ENCODE measurements at places on chromosomes 3 and 15.

- DNase-seq = no peak
Observed at GRCh38 chr3:119817583-119818363, 35.9 kb downstream of the NR1I2 start.

DNA sequence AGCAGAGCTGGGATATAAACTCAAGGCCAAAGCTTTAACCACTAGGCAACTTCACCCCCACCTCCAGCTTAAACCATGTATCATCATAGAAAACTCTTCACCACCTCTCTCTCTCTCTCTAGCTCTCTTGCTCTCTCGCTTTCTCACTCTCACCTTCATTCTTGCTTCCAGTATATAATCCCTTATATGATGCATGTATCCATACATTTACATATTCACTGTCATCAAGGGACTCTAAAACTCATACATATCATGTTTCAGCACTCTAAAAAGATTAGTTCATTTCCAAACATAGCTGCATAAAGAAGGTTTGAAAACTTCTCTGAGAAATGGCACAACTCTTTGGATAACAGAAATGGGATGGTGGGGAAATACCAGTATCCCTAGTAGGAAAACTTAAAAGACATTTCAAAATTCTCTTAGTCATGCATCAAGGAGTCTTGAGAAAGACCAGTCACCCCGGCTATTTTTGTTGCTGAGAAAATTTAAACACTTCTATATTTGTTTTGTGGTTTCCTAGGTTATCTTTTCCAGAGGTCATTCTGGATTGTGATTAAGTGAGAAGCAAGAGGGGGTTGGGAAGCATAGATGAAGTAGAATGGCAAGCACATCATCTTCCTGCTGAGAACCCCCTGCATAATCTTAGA lies 447.8 kb upstream of the THBS1 start:
- peak; percentile 56 for DNase-seq

GRCh38 chr15:51163843-51164242 lies 69.1 kb upstream of the TNFAIP8L3 start:
- no peak for DNase-seq

DNA sequence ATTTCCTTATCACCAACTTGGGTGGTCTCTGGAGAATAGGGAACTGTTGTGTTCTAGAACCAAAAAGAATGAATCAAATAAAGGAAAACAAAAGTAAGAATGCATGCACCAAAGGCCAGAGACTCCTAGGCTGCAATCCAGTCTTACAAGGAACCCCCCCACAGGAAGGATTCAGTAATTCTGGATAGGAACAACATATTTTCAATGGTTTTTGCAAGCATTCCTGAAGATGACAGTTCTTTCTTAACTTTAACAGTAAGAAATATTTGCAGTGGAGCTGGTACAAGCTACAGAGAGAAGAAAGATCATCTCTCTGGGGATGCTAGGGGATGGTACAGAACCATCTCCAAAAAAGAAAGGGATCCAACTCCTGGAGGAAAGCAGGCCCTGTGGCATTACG lies 116.2 kb upstream of the CHRM5 start:
- no peak for DNase-seq

DNA sequence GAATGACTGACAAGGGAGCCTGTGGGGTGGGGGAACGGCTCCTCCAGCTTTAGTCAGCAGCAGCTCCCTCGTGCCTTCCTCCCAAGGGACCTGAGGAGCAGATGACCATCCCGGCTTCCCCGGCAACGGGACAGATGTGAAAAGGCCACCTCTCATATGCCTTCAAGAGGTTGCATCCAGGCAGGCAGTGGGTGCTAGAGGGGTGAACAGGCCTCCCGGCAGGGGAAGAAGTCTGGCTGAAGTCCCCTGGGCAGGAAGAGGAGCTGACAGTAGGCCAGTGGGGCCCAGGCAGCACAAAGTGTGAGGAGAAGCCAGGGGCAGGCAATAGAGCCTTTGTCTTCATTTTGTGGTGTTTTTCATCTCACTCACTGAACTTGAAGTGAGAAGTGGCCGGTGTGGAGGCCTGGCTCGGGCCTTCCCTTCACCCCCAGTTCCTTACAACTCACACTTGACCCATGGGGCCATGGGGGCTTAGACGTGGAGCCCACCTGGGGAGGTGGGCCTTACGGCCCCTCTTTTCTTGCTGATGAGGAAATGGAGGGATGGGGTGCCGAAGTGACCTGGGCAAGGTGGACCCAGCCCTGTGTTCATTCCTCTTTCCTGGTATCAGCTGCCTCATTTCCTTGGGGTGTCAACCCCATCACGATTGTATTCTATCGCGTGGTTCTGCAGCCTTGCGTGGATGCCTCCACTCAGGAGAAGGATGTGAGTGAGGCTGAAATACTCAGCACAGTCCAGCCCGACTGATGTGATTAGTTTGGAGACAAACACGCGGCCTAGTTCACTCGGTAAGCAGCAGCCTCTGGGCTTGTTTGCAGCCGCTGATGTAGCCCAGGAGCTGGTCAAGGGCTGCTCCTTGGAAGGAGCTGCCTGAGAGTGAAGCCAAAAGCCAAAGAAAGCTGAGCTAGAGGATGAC lies 115.5 kb upstream of the ALDH1A3 start:
- no peak for DNase-seq

DNA sequence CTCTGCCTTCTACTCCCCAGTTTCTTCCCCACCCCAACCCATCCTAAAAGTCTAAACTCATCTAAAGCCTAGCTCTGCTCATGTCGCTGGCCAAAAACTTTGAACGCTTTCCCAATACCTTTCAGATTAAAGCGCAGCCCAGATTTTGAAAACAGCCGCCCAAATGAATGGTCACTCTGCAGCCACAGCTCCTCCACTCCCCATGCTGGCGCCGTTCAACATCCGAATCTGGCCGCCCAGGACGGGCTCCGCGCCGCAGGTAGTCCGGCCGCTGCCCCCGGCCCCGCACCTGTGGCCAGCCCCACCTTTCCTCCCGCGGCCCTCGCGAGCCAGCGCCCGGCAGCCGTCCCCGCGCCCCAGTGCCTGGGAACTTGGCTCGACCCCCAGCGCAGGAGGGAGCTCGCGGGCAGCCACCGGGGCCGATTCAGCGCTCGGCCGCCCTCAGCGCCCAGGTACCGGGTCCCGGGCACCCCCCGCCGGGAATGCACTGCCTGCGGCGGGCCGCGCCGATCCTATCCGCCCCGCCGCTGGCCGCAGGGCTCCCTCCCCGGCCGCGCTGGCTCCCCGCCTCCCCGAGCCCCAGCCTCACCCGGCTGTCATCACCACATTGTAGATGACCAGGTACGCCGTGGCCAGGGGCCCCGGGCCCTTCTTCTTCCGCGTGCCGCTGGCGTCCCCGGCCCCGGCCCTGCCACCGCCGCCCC lies 417 bp downstream of the HACD2 start:
- DNase-seq = no peak

DNA sequence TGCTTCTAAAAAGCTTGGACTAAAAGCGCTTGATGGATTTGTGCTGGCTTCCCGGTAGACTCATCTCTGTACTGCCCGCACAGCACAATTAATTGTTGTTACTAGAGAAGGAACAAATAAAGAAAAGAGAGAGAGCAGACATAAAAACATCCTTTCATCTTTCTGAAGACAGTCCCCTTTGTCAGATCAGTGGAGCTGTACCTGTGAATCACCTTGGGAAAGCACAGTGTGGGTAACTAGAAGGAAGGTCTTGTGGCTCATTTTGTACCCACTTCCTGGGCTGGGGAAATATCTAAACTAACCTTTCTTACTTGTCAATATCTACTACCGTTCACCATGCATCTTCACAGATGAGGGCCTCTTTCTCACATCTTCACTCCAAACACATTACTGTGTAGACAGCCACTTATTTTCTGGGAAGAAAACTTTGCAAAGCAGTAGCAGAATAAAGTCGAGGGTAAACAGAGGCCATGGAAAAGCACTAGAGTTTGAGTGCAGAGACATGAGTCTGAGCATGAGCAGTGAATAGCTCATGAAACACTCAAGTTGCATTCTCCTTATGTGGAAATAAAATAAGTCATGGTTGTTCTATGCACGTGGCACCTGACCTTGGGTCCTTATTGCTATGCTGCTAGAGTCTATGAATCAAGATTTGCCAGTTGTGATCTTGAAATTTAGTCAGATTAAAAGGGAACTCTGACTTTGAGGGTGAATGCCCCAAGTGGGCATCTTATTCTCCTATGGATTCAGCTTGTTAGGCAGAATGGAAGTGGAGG lies 169.3 kb downstream of the LPP start:
- DNase-seq = no peak

DNA sequence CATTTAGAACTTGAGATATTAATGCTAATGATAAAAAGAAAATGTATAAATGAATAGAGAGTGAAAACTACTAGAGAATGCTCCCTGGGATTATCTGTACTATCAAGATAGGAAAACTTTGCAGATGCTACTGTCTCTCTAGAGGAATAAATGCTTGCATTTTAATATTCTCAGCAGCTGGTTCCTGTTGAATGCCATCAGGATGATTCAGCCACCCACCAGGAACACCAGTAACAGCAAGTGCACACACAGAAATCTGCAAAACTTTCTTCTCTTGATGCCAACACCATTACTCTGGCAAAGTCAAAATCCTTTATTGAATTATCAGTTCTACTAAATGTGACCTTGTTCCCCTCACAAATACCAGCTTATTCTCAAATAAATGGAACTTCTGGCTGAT lies 148.4 kb downstream of the TIGIT start:
- DNase-seq = peak; percentile 23

- DNase-seq = no peak
Observed at GRCh38 chr3:127100459-127101410, 92.2 kb upstream of the PRR23E start.

DNA sequence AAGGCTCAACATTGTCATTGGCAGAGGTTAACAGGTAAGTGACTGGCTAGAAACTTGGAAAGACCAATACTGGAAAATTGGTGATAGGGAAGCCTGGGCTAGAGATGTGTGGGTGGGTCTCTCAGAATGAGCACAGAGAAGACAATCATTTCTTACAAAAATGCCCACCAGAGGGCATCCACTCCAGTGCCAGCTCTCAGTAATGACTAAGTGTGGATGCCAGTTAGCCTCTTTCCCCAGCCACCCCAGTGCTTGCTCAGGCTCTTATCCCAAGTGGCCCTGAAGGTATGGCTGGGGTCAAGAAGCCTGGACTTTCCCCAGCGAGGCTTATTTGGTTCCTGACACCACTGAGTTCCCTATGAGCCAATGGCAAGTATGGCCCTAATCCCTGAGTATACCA lies 115.9 kb upstream of the ST8SIA2 start:
- no peak for DNase-seq

DNA sequence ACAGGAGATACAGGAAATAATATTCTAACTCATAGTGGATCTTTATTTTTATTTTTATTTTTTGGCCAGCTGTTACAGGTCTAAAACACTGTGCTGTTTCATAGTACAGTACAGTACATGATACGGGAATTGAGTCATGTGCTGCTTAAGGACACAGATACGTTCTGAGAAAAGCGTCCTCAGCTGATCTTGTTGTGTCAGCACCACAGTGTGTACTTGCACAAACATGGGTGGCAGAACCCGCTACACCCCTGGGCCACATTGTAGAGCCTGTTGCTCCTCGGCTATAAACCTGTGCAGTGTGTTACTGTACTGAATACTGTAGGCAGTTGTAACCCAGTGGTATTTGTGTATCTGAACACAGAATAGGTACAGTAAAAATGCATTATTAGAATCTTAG lies 183.4 kb downstream of the OR4M2 start:
- no peak for DNase-seq

DNA sequence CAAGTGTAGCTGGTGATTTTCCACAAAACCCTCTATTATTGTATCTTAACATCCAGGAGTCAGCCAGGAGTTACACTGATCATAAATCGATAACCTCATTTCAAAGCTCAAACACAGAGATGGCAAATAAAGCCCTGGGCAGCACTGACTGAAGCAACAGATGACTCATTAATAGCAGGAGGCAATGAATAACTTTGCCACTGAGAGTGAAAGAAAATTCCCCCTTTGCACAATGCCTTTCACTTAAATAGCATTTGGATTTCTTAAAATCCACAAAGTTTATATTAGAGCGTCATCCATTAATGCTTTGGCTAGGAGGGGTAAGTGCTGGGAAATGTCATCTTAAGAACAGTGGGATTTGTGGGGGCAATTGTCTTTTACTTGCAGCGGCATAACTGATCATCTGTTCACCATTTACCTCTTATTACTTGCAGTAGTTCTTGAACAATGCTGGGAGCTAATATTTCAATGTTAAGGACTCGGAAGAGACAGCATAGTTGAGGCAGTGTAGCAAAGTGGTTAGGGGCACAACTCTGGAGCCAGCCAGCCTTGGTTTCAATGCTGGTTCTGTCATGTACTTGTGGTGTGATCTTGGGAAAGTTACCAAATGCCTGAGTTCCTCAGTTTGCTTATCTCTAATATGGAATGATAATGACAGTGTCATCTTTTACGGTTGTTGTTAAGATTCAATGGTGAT lies 630.4 kb upstream of the TBL1XR1 start:
- peak; percentile 57 for DNase-seq

GRCh38 chr3:155618543-155618942 lies 126.3 kb downstream of the PLCH1 start:
- no peak for DNase-seq

DNA sequence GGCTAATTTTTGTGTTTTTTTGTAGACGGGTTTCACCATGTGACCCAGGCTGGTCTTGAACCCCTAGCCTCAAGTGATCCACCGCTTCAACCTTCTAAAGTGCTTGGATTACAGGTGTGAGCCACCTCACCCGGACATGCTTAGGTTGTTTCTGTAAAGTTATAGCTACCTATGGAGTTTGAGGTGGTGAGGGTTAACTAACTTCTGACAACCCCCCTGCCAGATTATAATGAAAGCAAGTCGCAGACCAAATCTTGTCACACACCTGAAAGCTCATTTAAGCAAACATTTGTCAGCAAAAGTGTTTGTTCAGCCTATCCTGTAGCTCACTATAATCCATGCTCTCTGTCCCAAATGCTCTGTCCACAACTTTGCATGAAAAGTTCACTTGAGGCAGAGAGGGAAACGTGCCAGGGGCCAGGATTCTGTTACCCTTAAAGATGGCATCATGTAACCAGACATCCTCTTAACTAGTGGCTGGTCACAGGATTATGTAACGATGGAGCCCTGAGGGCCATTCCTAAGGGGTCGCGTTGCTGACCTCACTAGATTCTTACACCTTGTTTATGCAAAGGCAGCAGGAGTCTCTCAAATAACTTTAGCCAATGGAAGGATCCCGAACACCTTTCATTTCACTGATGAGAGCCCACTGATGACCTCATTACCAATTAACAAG lies 24.1 kb upstream of the SENP5 start:
- DNase-seq = no peak
